ENCODE measurements at places on chromosomes 1 and 21.

DNA sequence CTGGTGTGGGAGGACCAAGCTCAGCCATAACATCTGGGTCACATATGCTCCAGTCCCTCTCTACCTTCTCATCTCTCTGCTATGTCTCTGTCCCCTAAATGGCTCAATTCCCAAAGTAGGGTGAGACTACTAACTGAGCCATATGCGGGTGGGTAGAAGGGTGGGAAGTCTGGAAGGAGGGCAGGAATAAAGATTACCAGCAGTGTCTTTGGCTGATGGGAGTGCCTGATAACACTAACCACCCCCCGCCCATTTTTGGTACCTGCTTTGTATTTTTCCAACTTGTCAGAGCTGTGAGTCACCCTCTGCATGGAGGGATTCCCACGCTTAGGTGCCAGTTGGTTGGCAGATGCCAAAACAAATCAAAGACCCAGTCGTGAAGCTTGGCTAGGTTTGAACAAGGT is 14.9 kb upstream of the SSBP3 start:
- DNase-seq, result no peak

- no peak for DNase-seq
Measured at GRCh38 chr21:42929969-42930368, 4.5 kb upstream of the ERVH48-1 start.

GRCh38 chr1:62269851-62270495 is 49.3 kb downstream of the KANK4 start:
- DNase-seq, result no peak

DNA sequence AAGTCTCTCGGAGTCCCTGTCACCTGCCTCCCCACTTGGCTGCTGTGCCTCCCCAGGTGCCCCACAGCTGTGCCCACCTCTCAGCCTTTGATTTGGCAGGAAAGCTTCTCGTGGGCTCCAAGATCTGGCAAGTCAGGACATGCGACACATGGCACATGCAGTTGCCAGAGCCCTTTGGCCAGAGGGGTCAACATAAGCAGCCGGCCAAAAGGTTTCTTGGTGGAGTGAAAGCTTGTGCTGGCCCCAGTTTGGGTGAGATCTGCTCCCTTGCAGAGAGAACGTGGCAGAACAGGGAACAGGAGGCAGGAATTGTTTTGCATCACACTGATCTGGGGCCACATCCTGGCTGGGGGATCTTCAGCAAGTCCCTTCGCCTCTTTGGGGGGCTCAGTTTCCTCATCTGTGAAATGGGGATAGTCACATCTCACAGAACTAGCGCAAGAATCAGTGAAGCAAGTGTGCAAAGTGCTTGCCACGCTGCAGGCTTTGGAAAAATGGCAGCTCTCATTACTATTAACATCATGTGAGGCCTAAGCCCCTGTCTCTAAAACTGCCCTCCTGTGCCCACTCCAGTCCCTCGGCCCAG is 232.6 kb downstream of the TRABD2B start:
- no peak for DNase-seq

GRCh38 chr1:153422450-153423068 is 6.2 kb downstream of the S100A7A start:
- peak; percentile 71 for DNase-seq

GRCh38 chr1:234770924-234771540 is 161.1 kb upstream of the IRF2BP2 start:
- DNase-seq, result no peak

- peak; percentile 83 for DNase-seq
Measured at GRCh38 chr1:155938220-155938627, 3.2 kb upstream of the RXFP4 start.

DNA sequence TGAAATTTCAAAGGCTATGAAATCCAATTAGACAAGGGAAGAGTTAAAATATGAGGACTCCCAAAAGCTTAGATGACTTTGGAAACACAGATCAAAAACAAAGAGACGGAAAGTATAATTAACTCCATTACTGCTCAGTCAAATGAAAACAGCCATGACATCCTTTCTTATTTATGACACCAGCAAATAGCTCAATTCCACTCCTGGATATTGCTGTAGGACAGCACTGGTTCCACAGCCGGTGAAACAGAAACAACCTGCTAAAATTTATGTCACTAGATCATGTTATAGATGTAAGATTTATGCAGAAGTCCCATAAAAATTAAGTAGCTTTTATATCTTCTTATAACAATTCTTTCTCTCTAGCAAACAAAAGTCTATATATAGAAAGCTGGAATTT is 65.6 kb upstream of the RRP15 start:
- no peak for DNase-seq

- no peak for DNase-seq
Measured at GRCh38 chr1:160797861-160798273, 1.9 kb downstream of the LY9 start.

DNA sequence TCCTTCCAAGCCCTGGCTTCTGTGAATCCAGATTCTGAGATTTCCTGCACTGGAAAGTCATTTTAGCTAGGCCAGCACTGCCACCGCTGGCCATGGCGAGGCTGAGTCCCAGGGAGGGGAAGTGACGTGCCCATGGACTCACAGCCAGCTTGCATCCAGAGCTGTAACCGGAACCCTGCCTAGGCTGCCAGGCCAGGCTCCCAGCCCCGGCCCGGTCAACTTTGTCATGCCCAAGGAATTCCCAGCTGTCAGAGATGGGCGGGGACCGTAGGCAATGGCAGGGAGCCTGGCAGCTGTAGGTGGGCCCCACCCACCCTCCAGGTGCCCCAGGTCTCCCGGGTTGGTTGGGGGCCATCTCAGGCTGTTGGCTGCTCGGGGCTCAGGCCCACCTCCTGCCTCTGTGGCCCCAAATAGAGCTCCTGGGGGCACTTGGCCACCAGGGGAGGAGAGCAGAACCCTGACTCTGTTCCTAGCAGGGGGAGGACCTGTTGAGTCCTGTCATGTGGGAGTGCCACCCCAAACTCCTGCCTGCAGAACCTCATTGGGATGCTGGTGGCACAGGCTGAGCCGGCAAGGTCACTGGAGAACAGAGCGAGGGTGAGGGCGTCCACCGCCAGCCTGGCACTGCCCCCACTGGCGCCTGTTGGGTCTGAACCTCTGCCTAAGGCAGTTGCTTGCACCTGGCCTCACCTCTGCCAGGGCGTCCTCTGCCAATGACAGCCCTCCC is 57.8 kb downstream of the FOXO6 start:
- DNase-seq, result no peak

GRCh38 chr1:46180082-46180616 is 3.9 kb upstream of the P3R3URF start:
- DNase-seq, result no peak

- DNase-seq, result no peak
Measured at GRCh38 chr1:57471995-57472394, 48.1 kb upstream of the DAB1 start.

DNA sequence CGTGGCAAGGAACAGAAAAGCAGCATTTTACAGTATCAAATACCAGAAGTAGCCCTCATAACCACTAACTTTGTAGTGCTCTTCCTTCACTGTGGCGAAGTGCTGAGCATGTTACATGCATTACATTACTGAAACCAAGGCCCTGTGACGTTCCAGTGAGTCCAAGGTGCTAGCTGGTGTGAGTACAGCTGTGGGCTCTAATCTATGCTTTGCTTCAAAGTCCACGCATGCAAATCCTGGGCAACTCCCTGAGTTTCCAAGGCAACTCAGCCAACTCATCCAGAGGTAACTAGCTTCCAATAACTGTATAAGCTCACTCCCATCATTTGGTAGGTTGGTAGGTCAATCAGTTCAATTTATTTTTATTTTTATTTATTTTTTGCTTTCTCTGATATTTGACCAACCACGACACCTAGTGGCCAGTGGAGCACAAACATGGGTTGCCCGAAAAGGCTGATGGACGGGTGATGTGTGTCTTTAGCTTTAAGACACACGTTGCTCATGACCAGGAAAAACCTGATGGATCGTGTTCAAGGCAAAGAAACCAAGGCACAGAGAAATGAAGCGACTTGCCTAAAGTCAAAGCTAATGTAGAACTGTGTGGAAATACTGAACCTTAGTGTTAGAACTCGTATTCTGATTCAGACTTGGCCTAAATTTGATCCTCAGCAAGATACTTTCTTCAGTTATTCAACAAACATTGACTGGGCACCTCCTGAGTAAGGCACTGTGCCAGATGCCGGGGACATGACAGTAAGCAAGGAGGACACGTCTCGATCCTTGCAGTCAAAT is 73.0 kb downstream of the GNG12 start:
- DNase-seq, result peak; percentile 74

- DNase-seq, result no peak
Measured at GRCh38 chr1:229984992-229985612, 81.9 kb upstream of the GALNT2 start.

DNA sequence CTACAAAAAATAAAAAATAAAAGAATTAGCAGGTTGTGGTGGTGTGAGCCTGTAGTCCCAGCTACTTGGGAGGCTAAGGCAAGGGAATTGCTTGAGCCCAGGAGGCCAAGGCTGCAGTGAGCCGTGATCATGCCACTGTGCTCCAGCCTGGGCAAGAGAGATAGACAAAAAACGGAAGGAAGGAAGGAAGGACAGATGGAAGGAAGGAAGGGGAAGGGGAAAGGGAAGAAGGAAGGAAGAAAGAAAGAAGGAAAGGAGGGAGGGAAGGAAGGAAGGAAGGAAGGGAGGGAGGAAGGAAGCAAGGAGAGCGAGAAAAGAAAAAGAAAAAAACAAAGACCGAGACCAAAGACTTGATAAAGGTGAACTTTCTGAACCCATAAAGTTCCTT is 25.3 kb upstream of the RAP1A start:
- no peak for DNase-seq

- DNase-seq, result no peak
Measured at GRCh38 chr1:154874465-154874864, 4.4 kb upstream of the KCNN3 start.

DNA sequence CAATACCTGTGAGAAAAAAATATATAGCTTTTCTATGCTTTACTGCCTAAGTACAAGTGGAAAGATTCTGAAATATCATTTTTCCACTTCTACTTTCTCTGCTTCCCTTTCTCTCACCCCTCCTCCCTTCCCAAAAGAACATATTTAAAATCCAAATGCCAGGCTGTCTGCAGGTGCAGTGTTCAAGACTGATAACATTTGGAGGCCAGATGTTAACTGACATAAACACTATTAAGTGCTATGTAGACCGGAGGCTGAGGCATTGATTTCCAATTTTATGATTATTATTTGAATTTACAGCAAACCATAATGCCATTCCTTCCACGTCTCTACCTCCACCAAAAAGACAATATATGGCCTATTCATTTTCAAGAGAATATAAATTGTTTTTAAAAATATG is 296.9 kb upstream of the SGIP1 start:
- DNase-seq, result no peak

GRCh38 chr1:199313444-199313843 is 674.6 kb downstream of the PTPRC start:
- no peak for DNase-seq

GRCh38 chr1:25338188-25338981 is at the start of gene TMEM50A:
TMEM50A (plus strand) TSS chr1:25338334; CDS start chr1:25340487, 2,153 bp downstream.
- peak; percentile 87 for DNase-seq

DNA sequence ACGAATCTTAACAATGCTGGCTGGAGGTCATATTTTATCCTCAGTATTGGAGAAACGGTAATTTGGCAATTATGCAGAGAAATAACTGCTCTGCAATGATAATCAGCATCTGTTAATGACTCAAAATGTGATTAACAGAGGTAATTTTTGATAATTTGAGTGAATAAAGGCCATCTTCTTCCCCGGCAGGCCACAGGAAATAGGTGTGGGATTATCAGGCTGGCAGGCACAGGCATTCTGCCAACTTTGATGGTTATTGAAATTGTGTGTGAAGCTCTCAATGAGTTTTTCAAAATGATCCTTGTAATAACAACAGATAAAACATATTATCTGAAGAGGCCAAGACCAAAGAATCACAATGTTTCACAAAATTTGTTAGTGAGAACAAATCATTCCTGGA is 309.0 kb downstream of the PTGER3 start:
- no peak for DNase-seq

DNA sequence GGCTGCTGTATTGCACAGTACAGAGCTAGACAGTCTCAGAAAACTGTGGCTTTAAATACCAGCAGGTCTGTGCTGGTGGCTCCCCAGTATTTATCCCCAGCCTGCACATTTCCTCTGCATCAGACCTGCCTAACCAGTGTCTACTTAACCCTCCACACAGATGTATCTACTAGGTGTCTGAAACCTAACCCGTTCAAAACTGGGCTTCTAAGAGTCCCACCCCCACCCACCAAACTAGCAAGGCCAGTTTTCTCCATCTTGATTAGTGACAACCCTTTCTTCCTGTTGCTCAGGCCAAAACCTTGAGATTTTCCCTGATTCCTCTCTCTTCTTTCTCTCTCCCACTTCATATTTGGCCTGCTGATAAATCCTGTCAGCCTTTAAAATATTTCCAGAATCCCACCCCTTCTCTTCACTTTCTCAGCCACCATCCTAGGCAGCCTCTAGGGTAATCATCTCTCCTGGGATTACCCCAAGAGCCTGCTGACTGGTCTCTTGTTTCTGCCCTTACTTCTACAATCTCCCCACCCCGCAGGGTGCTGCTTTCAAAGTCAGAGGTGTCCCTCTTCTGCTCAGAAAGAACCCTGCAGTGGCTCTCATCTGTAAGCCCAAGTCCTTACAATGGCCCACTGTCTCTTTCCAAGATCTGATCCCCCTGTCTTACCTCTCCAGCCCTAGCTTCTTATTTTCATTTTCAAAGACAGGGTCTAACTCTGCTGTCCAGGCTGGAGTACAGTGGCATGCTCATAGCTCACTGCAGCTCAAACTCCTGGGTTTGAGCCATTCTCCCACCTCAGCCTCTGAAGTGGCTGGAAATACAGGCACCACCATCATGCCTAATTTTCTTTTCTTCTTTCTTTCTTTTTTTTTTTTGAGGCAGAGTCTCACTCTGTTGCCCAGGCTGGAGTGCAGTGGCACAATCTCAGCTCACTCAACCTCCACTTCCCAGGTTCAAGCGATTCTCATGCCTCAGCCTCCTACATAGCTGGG is 45.2 kb downstream of the H3-3A start:
- no peak for DNase-seq

- DNase-seq, result no peak
Measured at GRCh38 chr1:110485725-110486124, 33.2 kb downstream of the KCNA10 start.

DNA sequence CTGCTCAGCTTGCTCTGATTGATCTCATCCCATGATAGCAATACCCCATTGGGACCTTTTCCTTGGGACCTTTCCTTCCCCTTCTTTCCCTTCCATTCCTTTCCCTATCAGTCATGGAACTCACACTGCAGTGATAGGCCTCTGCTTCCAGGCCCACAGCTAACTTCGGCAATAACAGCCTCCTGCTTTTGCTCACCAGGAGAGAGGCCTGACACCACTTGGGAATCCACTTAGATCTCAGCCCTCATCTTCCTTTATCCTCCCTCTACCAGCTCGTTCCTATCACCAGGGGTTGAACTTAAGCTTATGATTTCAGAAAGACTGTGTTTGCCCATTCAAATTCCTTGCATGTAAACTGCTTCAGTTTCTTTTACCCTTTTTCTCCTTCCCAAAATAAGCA is 11.0 kb upstream of the TIPRL start:
- no peak for DNase-seq

Measured in Ammon's horn (tissue), 1 donor.